ENCODE measurements at places on chromosomes 4 and X.

DNA sequence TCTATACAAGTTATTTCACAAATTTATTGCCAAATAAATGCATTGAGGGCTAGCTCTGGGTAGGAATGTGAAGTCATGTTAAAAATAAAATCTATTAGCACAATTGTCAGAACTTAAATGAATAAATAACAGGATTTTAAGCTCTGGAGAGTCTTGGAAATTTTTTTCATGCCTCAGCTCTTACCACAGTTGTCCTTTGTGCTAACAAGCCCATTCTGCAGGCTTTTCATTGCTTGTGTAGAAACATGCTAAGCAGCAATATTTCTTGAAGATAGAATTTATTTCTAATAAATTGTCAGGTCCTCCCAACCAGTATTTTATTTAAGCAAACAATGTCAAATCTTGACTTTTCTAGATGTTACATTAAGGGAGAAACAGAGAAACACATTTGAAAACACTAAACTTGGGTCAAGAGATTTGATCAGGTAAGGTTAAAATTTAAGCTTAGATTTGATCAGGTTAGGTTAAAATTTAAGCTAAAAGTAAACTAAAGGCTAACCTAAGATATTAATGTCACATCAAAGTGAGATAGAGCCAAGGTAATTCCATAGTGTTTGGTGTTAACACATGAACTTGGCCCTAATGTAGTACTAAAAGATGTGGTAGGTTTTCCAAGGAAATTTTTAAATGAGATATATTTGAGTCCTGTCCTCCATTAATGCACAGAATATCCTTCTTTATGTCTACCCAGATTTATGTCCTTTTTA, 179.1 kb upstream of the IL1RAPL1 start:
- DNase-seq = no peak

- DNase-seq = no peak
Measured at GRCh38 chrX:28584025-28584424, 3.2 kb upstream of the IL1RAPL1 start.

DNA sequence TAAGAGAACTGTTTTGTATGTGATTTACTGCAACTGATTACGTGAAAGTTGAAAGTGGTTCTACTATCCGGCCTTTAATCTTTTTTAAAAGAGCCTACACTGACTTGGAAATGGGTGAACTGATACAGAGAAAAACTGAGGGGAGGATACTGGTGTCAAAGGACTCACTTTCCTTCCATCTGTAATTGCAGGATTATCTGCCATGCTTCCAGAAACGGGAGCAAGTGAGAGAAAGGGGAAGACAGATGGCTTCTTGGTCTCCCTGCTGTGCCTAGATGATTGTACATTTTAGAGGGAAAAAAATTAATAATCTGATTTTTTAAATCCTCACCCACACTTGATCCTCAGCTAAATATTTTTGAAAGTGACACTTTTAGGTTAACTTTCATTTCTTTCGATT, 88.3 kb upstream of the GRID2 start:
- no peak for DNase-seq

DNA sequence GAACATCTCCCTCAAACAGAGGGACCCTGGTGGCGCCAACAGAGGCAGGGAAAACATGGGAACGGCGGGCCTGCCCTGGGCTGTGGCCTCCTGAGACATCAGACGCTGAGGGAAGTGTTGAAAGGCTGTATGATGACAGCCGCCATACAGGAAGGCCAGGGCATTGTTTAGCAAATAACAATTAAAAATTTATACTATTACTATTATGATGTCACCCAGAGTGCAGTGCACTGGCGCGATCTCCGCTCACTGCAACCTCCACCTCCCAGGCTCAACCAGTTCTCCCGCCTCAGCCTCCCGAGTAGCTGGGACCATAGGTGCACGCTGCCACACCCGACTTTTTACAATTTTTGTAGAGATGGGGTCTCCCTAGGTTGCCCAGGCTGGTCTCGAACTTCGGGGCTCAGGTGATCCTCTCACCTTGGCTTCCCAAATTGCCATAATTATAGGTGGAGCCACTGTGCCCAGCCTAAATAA, 54.6 kb downstream of the CPZ start:
- no peak for DNase-seq

- no peak for DNase-seq
Measured at GRCh38 chr4:31445526-31445925, 725.4 kb downstream of the PCDH7 start.

DNA sequence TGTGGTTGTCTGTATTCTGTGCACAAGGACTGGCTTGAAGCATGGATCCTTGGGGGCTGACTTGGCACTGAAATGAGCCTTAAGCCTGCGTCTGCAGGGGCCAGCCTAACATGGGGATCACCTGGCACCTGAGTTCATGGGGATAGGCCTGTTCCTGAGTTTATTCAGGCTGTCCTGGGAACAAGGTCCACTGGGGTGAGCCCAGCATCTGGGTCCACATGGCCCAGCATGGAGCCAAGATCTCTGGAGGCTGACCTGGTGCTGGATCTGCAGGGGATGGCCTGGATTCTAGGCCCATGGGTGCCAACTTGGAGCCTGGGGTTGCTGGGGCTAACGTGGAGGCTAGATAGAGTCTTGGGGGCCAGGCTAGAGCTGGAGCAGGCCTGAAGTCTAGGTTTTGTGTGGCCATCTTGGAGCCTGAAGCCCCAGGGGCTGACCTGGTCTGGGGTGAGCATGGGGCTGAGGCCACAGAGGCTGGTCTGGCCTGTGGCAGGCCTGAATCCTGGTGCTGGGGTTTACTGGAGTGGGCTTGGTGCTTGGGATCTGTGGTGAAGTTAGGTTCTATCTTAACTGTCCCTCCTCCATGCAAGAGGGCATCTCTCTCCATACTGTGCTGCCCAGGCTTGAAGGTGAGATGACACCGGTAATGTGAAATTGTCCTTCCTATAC, 652 bp upstream of the KLKB1 start:
- DNase-seq = no peak

- DNase-seq = no peak
Measured at GRCh38 chrX:139530550-139530949, at the start of gene F9. Gene F9, plus strand, starts transcription at chrX:139530739. Its CDS starts 26 bp downstream, at chrX:139530765.

- DNase-seq = no peak
Measured at GRCh38 chr4:158750379-158750778, 18.4 kb upstream of the FNIP2 start.

DNA sequence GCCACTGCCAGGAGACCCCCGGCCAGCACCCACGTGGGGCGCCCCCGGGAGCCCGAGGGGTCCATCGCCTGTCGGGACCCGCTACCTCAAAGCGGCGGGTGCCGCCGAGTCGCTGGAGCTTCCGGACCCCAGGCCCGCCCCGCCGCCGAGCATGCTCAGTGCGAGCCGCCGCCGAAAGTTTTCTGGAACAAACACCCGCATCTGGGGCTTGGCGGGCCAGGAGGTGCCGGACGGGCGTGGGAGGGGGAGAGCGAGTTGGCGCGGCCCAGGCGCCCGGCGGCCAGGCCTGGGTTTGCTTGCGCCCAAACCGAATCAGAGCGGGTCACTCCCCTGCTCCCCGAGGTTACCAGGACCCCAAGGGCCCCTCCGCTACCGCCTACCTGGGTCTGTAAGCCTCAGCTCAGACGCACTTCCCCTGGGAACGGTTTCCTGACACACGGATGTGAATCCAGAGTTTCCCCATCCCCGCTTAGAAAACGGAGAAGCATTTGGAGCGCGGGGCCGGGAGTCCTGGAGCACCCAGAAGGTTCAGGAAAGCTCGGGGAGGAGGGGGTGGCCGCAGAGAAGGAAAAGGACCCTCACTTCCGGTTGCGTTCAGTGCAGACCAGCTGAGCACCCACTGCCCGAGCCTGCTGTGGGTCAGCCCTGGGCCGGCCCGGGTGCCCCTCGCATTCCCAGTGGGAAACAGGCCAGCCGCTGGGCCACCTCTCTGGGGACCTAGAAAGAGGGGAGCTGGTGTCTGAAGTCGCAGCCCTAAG, at the start of gene EVC2:
Gene EVC2 (minus strand): TSS at position 111 of the 758 bp plus-strand sequence. CDS start 46 bp downstream, at position 65.
- peak; percentile 55 for DNase-seq

DNA sequence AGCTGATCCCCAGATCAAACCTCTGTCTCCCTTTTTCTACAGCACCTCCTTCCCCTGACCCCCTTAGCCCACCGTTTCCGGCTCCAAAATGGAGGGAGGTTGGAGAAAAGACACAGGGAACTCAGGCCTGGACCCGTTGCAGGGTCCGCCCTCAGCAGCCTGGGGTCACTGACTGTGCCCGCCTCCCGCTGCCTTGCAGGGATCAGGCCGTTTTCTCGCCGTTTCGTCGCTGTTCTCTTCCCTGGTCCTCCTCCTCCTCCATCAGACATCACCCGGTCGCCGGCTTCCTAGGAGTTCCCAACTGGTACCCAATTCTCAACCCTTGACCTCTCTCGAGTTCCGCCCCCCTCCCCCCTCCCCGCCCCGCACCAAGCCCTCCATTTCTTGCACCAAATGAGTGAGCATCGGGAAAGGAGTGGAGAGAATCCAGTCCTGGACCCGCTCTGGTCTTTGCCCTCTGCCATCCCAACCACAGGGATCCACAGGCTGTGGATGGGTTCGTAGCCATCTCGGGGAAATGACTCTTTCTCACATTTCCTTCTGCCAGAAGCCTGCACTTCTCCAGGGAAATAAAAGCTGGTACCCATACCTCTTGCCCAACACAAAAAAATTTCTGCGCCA, 493 bp downstream of the TCEAL5 start:
- DNase-seq = no peak

DNA sequence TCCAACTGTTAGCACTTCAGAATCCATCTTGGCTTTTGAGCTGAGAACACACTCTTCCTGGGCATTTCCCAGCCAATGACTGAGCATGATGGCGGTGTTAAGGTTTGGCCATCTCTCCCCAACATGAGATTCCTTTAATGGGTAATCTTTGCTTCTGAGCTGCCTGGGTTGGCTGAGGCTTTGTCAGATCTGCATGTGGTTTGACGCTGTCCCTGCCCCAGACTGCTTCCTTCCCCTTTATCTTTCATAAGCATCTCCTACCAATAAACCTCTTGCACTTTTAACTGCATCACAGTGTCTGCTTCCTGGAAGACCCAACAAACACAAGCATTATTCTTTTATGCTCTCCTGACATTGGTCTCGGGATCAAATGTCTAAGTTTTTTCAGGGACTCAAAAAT, 31.5 kb upstream of the DIPK2B start:
- DNase-seq = no peak

GRCh38 chrX:19739683-19740082, 147.7 kb downstream of the SH3KBP1 start:
- DNase-seq = no peak

DNA sequence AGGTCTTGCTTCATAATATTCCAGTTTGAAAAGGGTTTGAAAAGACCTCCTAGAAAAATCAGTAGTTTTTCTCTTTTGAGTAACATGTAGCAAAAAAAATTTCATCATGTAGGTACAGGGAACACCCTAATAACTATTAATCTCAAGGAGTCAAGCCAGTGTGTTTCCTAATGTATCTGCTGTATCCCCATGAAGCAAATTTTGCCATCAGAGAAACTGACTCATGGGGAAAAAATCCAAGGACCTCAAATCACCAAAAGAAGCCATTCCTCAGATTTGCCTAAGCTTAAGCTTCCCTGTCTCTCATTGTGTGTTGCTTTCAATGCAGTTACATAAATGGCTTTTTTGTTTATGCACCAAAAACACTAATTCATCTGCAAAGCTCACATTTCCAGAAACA, 29.7 kb downstream of the F9 start:
- DNase-seq = no peak

- DNase-seq = no peak
Measured at GRCh38 chrX:148229801-148230303, 248.7 kb downstream of the FMR1NB start.

DNA sequence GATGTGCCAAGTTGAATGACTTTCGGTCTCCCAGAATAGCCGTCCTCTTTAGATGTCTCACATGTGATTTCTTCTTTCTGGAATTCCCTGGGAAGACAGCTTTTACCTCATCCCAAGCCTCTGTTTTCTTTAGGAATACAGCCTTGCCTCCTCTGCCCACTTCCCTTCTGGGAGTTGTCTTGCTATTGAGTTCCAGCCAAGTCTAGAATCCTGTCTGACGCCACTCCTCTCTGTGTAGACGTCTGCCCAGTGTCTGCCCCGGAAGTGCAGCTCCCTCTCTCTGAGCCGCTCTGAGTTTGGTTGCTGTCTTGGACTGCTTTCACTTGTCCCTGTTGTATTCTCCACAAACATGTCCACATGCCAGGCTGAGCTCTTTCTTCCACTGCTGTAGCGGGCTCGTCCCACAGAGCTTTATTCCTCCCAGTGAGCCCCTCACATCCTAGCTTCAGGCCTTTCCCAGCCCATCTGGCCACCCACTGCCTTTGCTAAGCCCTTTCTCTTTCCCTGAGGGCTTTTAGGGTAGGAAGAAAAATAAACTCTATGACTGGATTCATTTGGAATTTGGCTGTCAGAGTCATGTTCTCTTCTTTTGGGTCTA, 9.0 kb upstream of the IGFBP7 start:
- DNase-seq = no peak

DNA sequence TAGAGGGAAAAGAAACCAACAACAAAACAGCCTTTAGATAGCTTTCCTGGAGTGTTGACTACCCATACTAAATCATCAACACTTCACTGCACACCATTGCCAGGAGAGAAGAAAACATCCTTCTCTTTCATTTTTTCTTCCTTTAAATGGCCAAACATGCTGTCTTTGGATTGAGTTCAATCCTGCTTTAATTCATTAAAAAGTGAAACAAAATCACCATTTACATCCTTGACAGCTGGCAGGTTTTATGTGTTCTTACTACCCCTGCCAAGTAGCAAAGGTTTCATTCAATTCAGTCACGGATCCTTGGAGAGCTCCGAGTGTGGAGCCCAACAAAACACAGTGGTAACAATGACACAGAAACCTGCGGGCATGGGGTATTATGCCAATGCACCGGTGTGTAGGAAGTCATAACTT, 568.3 kb downstream of the ANKRD50 start:
- DNase-seq = no peak

DNA sequence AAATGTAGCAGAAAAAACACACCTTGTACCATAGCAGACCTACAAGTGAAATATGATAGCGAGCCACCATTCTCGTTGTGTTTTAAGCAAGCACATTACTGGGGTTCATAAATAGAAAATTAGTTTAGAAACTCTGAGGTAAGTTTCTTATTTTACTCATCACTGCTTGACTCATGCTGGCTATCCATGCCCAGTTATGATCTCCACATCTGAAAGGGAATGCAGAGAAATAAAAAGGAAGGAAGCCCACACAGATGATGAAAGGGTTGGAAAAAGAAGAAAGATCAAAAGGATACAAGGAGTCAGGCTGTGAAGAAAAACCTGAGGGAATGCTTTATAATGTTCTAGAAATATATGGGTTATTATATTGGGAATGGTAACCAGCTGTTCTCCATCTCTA, 54.5 kb downstream of the CAMK2D start:
- DNase-seq = no peak

DNA sequence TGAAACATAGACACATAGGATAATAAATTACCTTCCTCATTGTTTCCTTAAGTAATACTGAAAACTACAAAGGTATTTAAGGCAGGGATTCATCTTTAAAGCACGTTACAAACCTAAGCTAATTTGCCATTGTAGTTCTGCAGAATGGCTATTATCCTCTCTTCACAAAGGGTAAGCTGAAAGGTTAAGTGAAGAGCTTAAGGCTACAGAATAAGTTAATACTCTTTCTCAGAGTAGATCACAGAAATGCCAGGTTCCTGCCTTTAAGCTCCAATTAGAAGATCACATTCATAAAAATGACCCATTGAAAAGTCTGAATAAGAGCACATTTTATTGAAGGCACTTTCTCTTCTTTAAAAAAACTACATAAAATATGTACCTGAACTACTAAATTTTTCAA, 42.1 kb upstream of the PRDM5 start:
- no peak for DNase-seq

GRCh38 chrX:56751071-56751470, 22.0 kb downstream of the NBDY start:
- DNase-seq = no peak

GRCh38 chr4:146840731-146841130, 104.9 kb downstream of the TTC29 start:
- no peak for DNase-seq

Data from progenitor cell of endocrine pancreas (in vitro differentiated cells).